ENCODE measurements at places on chromosomes 13 and 19.

- DNase-seq = no peak
Observed at GRCh38 chr13:19181621-19182485, at the start of gene TUBA3C. Gene TUBA3C (minus strand): TSS chr13:19181824. CDS start chr13:19181747, 77 bp downstream.

- peak; percentile 23 for DNase-seq
Observed at GRCh38 chr19:55147545-55148251, 1.3 kb downstream of the TNNT1 start.

GRCh38 chr19:5498830-5499550, 43.8 kb downstream of the ZNRF4 start:
- no peak for DNase-seq

DNA sequence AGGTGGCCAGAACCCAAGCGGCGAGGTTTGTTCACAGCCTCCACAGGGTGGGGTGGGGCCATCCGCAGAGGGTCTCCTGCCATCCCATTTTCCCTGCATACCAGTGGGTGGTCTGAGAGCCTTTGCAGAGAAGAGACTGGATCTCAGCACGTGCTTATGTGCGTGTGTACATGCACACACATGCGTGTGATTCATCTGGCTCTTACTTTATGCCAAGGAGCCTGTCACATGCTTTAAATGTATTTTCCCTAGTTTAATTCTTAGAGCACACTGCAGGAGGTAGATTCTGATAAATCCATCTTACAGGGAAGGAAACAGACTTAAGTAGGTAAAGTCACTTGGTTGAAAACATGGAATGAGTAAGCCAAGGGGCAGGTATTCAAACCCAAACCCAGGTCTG, 47.1 kb downstream of the CAPN12 start:
- DNase-seq = no peak

GRCh38 chr19:32573492-32573794, 7.5 kb upstream of the PDCD5 start:
- DNase-seq = no peak

- DNase-seq = no peak
Observed at GRCh38 chr19:11657307-11657706, 60.0 kb downstream of the ZNF627 start.

GRCh38 chr19:45283443-45284033, 32.5 kb downstream of the MARK4 start:
- DNase-seq = no peak

GRCh38 chr19:8148410-8149260, 757 bp downstream of the FBN3 start:
- peak; percentile 41 for DNase-seq

All from NCI-H510A treated with DMSO at 0.1 percent for 48 hours (cell line).